ENCODE measurements at places on chromosomes 4 and X.
A peak's percentile ranks its signal among the peaks of the same experiment; 100 is the strongest.

DNA sequence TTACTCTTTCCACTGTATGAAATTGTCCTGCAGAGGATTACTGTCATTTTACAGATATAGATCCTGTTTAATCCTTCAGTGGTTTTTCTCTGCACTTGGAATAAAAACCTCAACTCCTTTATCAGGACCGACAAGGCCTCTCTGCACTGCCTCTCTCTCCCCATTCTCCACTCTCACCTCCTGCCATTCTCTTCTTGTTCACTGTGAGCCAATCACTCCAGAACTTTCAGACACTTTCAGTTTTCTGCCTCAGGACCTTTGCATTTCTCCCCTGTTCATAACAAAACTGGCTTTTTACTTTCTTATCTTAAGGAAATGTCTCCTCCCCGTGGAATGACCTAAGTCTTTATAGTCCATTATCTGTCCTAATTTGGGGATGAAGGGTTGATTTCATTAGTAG is 137.3 kb downstream of the ELOVL6 start:
- DNase-seq: no peak

- no peak for DNase-seq
Measured at GRCh38 chrX:101530944-101531343, 19.4 kb upstream of the ARMCX1 start.

DNA sequence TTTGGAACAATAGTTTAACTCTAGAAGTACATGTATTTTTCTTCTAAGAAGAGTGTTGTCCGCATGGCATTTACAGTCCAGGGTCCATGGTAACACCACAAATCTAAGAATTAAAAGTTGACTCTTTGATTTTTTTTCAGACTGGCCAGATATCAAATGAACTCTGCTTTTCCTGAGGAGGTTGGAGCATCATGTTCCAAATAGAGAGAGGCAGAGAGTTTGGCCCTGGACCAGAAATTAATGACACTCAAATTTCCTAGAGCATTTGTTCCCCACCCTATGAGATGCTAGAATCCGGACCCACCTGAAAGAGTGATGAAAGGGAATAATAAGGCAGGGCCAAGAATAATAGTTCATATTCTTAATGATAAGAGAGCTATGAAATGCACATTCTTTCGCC is 47.0 kb upstream of the NAP1L5 start:
- no peak for DNase-seq

DNA sequence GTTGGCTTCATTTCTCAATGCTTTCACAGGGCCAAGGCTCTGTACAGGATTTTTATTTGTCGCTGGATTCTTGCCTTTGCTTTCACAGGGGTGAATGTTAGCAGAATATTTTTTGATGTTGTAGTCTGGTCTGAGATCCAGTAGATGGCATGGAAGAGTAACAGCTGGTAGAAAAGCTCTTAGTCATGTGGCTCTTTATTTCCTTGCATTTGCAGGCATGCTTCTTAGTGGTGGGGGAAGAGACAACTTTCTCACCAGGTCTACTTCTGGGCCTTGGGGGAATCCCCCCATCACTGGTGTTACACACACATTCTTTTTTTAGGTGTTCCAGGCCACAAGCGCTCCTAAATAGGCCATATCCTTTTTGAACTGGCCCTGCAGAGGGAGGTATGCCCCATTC is 58.2 kb upstream of the DKK2 start:
- DNase-seq: no peak

- DNase-seq: no peak
Measured at GRCh38 chr4:185405296-185405999, 8.8 kb downstream of the ANKRD37 start.

DNA sequence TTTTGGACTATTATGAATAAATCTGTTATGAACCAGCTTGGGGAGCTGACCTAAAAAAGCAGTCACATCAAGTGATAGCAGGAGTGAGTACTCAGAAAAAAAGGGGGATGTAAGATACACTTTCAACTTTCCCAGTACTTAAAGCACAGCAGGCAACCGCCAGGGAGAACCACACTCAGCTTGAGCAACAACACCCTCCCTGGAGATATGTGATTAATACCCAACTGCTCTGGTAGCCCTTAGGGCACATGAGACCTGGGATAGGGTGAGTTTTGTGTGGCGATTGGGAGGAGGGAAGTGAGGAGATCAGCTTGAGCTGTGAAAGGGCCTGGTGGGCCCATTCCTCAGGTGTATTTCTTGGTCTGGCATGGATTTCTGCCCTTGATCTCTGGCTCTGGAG is 220.3 kb upstream of the SFRP2 start:
- DNase-seq: no peak

DNA sequence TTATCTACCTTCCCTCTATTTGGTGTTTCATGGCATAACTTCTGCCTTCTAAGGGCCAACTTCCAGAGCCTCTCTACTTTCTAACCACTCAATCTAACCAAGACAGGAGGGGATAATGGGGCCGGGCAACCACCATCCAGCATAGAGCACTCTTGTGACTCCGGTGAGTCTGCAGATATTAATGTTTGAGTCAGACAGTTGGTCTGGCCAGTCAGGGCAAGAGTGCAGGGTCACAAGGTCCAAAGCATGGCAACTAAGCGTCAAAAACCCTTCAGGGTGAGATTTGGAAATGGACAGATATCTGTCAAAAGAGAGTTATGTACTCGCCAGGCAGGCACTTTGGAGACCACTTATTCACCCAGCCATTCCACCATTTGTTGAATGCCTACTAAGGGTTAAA is 105.0 kb downstream of the PALLD start:
- no peak for DNase-seq

DNA sequence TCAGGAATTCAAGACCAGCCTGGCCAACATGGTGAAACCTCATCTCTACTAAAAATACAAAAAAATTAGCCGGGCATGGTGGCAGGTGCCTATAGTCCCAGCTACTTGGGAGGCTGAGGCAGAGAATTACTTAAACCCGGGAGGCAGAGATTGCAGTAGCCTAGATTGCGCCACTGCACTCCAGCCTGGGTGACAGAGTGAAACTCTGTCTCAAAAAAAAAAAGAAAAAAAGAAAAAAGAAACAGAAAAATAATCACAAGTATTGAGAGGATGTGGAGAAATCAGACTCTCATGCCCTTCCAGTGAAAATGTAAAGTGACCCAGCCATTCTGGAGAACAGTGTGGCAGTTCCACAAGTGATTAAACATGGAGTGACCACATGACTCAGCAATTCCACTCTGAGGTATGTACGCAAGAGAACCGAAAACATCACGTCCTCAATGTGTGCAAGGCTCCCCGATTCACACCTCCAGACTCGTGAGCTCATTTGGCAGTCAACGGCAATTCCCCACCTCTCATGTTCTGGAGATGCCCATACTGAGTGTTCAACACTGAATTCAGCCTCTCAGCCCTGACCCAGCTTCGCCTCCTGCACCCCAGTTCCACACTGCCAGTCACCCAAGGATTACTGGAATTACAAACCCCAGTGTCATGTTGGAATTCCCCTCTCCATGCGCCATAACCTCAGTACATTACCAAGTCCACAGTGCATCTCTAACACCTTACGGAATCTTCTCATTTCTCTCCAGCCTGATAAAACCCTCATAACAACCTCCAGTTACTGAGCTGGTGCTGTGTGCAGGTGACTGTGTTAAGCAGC is 21.1 kb downstream of the ACOX3 start:
- DNase-seq: peak; percentile 35

DNA sequence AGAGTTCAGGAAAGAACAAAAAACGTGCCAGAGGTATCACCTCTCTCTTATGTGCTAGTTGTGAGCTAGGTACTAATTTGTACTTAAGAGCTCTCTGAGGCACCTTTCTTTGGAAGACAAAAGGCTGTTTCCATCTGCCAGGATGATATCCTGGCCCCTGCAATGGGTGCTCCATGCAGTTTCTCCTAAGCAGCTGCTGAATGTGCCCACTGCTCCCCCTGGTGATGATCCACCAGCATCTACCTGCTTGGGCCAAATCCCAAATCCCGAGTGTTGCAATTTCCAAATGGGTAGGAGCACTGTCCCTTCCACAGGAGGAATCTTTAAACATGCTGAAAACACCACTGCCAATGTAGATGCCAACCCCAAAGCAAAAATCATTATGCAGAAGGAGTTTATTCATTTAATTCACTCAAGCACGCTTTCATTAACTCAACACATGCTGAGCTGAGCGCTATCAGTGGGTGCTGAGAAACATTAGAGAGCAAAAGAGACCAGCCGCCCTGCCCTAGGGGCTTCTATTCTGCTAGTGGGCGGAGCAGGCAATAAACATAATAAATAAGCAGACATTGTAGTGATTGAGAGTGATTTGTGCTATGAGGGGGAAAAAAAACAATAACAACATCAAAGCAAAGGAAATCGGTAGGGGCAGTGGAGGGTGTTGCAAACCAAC is 69.6 kb upstream of the C4orf50 start:
- peak; percentile 23 for DNase-seq

DNA sequence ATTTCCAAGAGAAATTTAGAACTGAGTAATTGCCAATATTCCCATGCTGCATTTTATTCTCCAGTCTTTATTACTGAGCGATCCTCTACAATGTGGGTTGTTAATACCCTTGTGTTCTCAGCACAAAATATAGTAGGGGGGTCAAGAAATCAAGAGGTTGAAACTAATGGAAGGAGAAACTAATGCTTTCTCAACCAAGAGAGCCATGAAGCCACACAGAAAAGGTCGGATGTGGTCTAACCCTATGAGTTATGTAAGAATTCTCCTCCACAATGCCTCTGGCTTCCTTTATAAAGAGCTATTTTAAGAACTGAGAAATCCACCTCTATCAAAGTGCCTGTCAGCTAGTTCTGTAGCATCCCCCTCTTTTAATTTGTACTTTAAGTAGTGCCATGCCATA is 268.5 kb downstream of the CHIC1 start:
- DNase-seq: no peak

- DNase-seq: no peak
Measured at GRCh38 chr4:71406459-71406963, 67.7 kb downstream of the SLC4A4 start.

DNA sequence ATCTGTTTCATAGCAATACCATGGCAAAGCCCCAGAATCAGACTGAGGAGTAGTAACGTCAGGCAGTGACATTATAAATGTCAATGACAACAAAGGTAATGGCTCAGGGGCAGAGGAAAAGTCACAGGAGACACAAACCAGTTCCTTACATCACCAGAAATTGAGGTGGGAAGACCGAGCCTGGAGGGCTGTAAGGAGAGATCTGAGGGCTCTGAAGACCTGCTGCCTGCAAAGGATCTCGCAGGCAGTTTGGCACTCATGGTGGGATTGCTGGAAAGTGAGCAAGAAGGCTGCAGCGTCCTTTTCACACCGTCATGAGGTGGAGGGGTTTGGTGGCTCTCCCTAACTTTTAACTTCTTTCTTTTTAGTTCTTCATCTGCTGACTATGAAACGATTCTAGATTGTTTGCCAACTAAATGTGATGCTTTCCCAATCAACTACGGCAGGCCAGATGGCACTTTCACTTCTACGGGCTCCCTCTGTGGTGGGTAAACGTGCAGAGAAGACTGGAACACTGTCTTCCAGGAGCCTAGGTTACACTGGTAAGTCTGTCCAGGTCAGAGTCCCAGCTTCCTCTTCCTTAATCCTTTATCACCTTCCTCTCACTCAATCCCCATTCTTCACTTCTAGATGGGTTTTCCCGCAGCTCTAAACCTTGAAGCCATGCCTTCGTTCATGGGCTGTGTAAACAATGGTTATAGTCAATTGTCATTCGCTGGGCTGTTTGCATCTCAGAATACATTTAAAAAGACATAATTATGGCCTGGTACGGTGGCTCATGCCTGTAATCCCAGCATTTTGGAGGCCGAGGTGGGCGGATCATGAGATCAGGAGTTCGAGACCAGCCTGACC is 58.2 kb downstream of the TBC1D9 start:
- no peak for DNase-seq

DNA sequence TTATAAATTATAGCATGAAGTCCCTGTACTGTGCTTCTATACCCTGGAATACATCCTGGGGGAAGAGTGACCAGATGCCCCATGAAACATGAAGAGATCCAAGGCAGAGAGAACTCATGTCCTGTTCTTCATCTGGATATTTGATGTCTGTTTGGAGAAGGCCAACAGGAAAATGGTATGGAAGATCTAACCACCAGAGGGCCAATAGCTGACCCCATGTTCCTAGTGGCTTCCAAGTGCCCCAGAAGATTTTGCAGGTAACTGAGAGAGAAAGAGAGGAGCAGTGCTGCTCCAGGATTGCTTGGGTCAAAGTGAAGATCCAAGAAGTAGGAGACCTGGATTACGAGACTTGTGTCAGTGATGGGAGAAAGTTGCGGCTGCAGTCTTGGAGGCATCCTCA is 90.2 kb upstream of the TSPAN5 start:
- no peak for DNase-seq

DNA sequence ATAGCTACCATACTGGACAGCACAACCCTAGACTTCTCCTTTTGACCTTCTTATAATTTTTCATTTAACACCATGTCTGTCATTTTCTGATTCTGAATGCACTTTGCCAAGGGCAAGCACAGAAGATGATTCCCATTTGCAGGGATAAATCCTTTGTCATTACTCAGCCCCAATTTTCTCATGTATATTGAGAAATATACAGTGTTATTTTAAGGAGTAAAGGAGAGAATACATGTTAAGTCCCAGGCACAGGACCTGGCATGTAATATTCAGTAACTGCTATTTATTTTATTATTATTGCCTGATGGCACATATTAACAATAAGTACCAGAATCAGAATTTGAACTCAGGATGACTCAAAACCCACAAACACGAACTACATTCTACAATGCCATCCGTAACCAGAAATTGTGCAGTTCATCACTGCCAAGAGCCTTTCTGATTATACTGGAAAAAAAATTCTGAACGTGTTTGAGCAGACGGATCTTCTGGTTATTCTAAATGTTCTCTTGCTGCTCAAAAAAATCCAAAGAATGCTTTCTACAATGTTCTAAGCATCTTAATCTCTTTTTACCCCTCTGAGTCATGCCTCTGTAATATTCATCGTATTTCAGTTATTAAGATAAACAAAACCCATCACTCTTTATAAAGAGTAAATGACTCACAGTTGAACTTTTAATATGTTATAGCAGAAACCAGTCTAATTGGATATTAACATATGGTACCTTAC is 170.0 kb downstream of the MID1 start:
- DNase-seq: no peak

GRCh38 chrX:40550066-40550465 is 30.7 kb upstream of the ATP6AP2 start:
- DNase-seq: no peak

- no peak for DNase-seq
Measured at GRCh38 chrX:7154041-7154597, 6.2 kb upstream of the PUDP start.

GRCh38 chr4:76690906-76691275 is 207.1 kb downstream of the SOWAHB start:
- no peak for DNase-seq

- DNase-seq: no peak
Measured at GRCh38 chrX:107146670-107147069, 28.0 kb upstream of the RBM41 start.

- DNase-seq: no peak
Measured at GRCh38 chrX:107845625-107846024, 20.0 kb downstream of the MID2 start.

- DNase-seq: peak; percentile 34
Measured at GRCh38 chr4:2537011-2537830, 774 bp downstream of the FAM193A start.

Data from anterior cingulate cortex (tissue), 58 donors.